ENCODE measurements at places on chromosomes 6 and 20. TPM values are rescaled to one million over a fixed set of nuclear protein-coding genes. Genes with fewer than 3 reads are reported as not detected.

DNA sequence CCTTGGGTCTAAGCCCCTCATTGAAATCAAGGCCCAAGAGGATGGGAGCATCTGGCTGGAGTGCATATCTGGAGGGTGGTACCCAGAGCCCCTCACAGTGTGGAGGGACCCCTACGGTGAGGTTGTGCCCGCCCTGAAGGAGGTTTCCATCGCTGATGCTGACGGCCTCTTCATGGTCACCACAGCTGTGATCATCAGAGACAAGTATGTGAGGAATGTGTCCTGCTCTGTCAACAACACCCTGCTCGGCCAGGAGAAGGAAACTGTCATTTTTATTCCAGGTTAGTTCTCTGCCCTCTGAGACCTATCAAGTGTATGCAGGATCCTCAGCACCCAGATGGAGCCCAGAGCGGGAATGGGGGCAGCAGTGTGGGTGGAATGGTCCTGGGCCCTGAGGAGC, 5.1 kb downstream of the BTN2A2 start:
- H3K27ac ChIP-seq, result no peak overlapping the region
- no peaks in the 10 kb centered on the region for H3K27me3 ChIP-seq
- DNase-seq, result no peak
- peaks cover 7% of the 10 kb centered on the region for H3K4me1 ChIP-seq

Gene KIAA1755
- total RNA-seq, result not detected

Gene PRRT1
- total RNA-seq, result 1.5 TPM

DNA sequence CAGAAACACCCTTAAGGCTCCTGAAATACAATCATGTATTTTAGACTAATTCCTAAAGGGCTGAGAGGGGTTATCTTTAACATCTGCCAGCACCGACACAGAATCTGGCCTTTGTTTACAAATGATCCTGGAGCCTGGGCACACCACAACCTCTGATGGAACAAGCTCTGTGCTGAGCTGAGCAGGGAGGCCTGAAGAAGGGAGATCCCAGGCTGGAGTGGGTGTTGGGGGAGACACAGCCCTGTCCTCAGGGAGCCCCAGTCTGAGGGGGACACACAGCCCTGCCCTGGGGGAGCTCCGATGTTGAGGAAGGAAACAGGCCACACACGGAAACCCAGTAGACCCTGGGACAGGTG, 130.5 kb downstream of the VEGFA start:
- no peak overlapping the region for H3K27ac ChIP-seq
- H3K36me3 ChIP-seq, result no peaks in the 10 kb centered on the region
- H3K27me3 ChIP-seq, result no peaks in the 10 kb centered on the region
- no peaks in the 10 kb centered on the region for H3K4me1 ChIP-seq
- DNase-seq, result no peak

- H3K36me3 ChIP-seq, result peaks cover 27% of the 10 kb centered on the region
- H3K27ac ChIP-seq, result no peak overlapping the region
- DNase-seq, result no peak
- H3K4me1 ChIP-seq, result peaks cover 35% of the 10 kb centered on the region
- no peak overlapping the region for H3K4me3 ChIP-seq
- H3K27me3 ChIP-seq, result no peaks in the 10 kb centered on the region
Measured at GRCh38 chr20:56409521-56409920, 2.5 kb upstream of the CASS4 start.

DNA sequence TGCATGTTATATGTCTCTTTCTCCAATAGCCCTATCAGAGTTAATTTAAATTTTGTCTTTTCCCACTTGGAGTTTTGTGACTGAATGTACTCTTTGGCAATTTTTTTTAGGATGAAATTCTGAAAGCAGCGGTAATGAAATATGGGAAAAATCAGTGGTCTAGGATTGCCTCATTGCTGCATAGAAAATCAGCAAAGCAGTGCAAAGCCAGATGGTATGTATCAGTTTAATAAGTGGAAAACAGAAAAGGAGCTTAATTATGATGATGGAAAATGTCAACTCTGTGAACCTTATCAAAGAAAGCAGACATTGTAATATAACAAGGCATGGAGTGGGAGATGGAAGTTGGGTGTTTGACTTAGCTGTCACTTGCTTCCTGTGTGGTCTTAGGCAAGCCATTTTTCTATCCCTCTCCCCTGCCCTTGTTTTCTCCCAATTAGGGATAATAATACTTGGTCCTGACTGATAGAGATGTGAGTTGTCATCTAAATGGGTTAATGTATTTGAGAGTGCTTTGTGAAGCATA, 2.7 kb downstream of the CDC5L start:
- H3K27me3 ChIP-seq, result no peaks in the 10 kb centered on the region
- DNase-seq, result no peak
- no peak overlapping the region for H3K4me3 ChIP-seq

GRCh38 chr6:30258204-30258603, 45.0 kb upstream of the TRIM26 start:
- no peak overlapping the region for H3K4me3 ChIP-seq
- H3K36me3 ChIP-seq, result no peaks in the 10 kb centered on the region
- H3K27ac ChIP-seq, result no peak overlapping the region

Gene COL11A2
- total RNA-seq, result 1.6 TPM

- no peak overlapping the region for H3K27ac ChIP-seq
- no peaks in the 10 kb centered on the region for H3K27me3 ChIP-seq
- no peak for DNase-seq
- no peak overlapping the region for H3K4me3 ChIP-seq
- no peaks in the 10 kb centered on the region for H3K36me3 ChIP-seq
Measured at GRCh38 chr20:24493181-24493580, 23.8 kb downstream of the SYNDIG1 start.

- H3K36me3 ChIP-seq, result no peaks in the 10 kb centered on the region
- H3K4me1 ChIP-seq, result no peaks in the 10 kb centered on the region
- no peak overlapping the region for H3K4me3 ChIP-seq
- no peak for DNase-seq
- no peaks in the 10 kb centered on the region for H3K27me3 ChIP-seq
Measured at GRCh38 chr6:67506352-67506751, 1128.7 kb upstream of the ADGRB3 start.

- H3K4me3 ChIP-seq, result no peak overlapping the region
- no peaks in the 10 kb centered on the region for H3K27me3 ChIP-seq
- H3K27ac ChIP-seq, result peak overlapping the region; percentile 9
- H3K36me3 ChIP-seq, result no peaks in the 10 kb centered on the region
Measured at GRCh38 chr20:64084685-64085152, 521 bp upstream of the LKAAEAR1 start.

Gene PTCRA
- total RNA-seq, result not detected

Gene SYCP2L
- total RNA-seq, result not detected

DNA sequence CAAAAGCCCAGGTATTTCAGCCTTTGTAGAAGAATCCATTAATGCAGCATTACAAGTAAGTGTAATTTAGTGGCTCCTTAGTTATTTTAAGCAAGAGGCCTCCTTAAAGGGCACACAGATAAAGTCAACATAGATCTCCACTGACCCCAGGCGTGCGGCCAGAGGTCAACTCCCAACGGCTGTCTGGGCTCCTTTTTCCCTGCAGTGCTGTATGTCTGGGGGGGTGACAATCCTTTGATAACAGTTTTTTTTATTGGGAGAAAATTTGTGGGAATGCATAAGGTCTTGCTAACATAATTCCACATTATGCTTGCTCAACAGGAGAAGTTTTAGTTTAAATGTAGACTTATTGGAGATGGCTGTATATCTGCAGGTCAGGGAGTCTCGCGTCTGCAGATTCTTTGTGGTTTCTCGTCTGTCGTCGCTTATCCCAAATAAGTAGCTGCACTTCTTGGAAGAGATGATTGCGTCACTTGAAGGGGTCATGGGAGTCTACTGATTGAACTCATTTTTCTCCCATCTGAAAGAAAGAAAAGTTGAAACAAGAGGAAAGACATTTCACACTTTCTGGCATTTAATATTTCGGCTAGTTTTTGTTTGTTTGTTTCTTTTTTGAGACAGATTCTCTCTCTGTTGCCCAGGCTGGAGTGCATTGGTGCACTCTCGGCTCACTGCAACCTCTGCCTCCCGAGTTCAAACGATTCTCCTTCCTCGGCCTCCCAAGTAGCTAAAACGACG, 151.7 kb upstream of the AKAP12 start:
- no peak overlapping the region for H3K4me3 ChIP-seq
- DNase-seq, result no peak
- H3K27ac ChIP-seq, result no peak overlapping the region
- no peaks in the 10 kb centered on the region for H3K4me1 ChIP-seq
- no peaks in the 10 kb centered on the region for H3K27me3 ChIP-seq

DNA sequence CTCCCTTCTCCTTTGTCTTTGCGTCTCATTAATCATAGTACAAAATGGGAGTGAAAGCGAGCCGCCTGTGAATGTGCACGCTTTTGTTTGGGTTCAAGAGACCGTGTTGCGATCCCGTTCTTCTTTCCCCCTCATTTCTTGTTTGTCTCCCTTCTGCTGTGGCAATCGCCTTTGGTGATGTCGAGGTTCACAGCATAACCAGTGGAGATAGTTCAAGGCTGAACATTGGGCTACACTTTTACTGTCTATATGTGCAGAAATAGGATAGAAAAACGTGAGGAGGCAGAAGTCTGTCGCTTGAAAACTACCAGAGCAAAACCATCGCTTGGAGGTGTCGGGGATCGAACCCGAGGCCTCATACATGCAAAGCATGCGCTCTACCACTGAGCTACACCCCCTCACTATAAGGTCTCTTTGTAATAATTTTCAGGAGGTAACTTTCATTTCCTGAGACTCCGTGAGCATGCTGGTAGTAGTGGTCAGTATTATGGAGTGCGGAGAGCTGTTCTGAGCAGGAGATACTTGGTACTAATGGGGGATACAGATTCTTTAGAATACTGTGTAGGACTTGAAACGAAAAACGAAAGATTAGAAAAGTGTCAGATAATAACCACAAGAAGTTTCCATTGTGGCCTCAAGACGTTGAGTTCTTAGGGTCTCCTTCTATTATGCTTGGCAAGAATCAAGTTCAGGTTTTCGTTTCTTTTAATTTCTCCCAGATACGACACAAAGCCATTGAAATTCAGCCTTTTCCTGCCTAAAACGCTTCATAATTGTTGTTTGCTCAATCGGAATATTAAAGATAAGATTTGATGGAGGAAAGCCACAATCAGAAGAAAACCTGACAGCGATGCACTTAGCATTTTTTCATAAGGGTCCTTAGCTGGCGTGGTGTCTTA, 106.6 kb downstream of the TRIM27 start:
- no peak for DNase-seq
- H3K27me3 ChIP-seq, result peaks cover 44% of the 10 kb centered on the region
- H3K36me3 ChIP-seq, result no peaks in the 10 kb centered on the region
- H3K4me3 ChIP-seq, result no peak overlapping the region

DNA sequence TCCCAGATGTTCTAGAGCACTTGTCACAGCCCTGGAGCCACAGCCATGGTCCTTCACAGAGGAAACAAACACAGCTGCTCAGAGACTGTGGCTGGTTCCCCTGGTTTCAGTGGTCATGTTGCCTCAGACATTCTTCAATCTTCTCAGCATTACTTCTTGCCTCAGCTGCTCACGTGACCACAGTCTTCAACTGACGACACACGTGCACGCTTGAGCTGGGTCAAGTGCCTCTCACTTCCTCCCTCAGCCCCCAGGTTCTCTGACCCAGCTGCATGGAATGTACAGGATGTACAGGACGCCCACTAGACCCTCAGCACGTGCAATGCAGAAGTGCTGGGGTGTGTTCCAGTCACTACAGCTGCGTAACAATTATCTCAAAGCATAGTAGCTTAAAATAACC, 159.8 kb upstream of the GGTLC1 start:
- H3K36me3 ChIP-seq, result no peaks in the 10 kb centered on the region
- no peak overlapping the region for H3K27ac ChIP-seq
- no peaks in the 10 kb centered on the region for H3K4me1 ChIP-seq

DNA sequence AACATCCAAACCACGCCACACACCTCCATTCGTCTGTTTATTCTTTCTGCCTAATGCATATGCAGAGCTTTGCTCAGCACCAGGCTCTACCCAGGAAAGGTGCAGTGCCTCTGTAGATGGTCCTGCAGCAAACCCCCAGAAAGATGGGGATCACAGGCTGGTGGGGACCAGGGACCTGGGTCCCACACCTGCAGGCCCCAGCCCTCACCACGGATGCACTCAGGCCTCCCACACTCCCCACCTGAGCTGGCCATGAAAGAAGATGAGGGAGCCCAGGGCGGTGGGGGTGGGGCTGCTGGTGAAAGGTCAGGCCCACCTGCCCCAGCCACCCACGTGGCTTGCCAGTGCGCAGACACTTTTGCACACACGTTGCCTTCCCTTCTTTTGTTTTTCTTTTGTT, 217.7 kb downstream of the TAF4 start:
- no peak for DNase-seq
- H3K27ac ChIP-seq, result no peak overlapping the region
- H3K4me1 ChIP-seq, result no peaks in the 10 kb centered on the region
- H3K27me3 ChIP-seq, result no peaks in the 10 kb centered on the region

DNA sequence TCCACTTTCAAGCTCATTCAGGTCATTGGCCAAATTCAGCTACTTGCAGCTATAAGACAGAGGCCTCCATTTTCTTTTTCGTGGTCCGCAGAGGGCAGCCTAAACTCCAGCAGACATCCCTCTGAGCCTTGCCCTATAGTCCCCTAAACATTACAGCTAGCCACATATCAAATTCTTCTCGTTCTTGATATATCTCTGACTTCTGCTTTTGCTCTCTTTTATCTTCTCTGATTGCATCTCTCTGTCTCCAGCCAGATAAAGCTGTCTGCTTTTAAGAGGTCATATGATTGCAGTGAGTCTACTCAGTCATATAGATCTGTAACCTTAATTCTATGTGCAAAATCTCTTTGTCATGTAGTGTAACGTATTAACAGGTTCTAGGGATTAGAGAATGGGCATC, 358.4 kb upstream of the RGS17 start:
- H3K27me3 ChIP-seq, result no peaks in the 10 kb centered on the region
- no peak overlapping the region for H3K27ac ChIP-seq
- H3K36me3 ChIP-seq, result no peaks in the 10 kb centered on the region
- no peak overlapping the region for H3K4me3 ChIP-seq
- H3K4me1 ChIP-seq, result no peaks in the 10 kb centered on the region

DNA sequence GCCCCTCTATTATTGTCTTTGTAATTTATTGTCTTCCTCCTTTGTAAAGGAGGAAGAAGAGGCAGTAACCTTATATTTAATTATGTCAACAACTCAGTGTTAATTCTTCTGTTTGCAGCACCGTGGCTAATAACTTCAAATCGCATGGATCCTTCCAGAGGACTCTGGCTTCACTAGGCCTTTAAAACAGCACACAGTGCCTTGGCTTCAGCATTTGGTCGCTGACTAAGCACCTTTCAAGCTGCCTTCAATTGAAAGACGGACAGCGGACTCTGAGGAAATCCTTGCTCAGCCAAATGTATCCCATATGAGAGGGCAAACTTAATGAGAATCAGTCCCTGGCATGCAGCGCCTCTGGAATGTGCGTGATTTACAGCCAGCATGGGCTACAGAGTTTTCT, 64.2 kb downstream of the SGK1 start:
- H3K27me3 ChIP-seq, result no peaks in the 10 kb centered on the region
- no peaks in the 10 kb centered on the region for H3K36me3 ChIP-seq
- no peak for DNase-seq
- no peak overlapping the region for H3K4me3 ChIP-seq
- H3K27ac ChIP-seq, result no peak overlapping the region
- H3K4me1 ChIP-seq, result peaks cover 26% of the 10 kb centered on the region

Gene FOXF2
- not detected for total RNA-seq
